ENCODE measurements at places on chromosomes 16 and 17.

- DNase-seq: no peak
Observed at GRCh38 chr17:73595479-73595878, 48.8 kb downstream of the SDK2 start.

GRCh38 chr16:50224286-50224685 is 42.1 kb upstream of the ADCY7 start:
- no peak for DNase-seq

- DNase-seq: no peak
Observed at GRCh38 chr17:57636985-57637665, 108.0 kb downstream of the CCDC182 start.

DNA sequence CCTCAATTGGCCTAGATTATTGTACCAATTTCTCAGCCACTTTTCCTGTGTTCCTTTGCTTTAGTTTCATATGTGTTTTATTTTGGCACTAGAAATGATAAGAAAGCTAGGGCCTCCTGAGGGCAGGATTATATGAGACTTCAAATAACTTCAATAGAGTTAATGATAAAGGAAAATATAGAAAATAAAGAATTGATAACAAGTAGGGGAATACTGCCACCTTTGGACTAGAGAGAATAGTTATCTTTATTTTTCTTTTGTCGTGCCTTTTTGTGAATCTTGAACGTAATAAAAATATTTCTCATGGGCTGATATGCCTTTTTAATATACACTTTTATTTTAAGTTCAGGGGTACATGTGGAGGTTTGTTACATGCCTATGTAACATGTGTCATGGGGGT is 29.3 kb upstream of the RBL2 start:
- no peak for DNase-seq

- DNase-seq: no peak
Observed at GRCh38 chr16:75250809-75251279, 580 bp downstream of the BCAR1 start.

- DNase-seq: no peak
Observed at GRCh38 chr16:15636392-15636873, 6.5 kb downstream of the MARF1 start.

GRCh38 chr16:11390573-11391495 is 45.6 kb downstream of the RMI2 start:
- no peak for DNase-seq

- no peak for DNase-seq
Observed at GRCh38 chr17:34549966-34550365, 29.4 kb upstream of the TMEM132E start.

GRCh38 chr17:75400326-75400939 is 5.0 kb downstream of the GRB2 start:
- no peak for DNase-seq

- DNase-seq: no peak
Observed at GRCh38 chr17:5883775-5884665, 186.2 kb upstream of the WSCD1 start.

GRCh38 chr16:54744998-54745397 is 185.7 kb upstream of the IRX5 start:
- no peak for DNase-seq

GRCh38 chr16:56041556-56042140 is 149.6 kb upstream of the GNAO1 start:
- no peak for DNase-seq

DNA sequence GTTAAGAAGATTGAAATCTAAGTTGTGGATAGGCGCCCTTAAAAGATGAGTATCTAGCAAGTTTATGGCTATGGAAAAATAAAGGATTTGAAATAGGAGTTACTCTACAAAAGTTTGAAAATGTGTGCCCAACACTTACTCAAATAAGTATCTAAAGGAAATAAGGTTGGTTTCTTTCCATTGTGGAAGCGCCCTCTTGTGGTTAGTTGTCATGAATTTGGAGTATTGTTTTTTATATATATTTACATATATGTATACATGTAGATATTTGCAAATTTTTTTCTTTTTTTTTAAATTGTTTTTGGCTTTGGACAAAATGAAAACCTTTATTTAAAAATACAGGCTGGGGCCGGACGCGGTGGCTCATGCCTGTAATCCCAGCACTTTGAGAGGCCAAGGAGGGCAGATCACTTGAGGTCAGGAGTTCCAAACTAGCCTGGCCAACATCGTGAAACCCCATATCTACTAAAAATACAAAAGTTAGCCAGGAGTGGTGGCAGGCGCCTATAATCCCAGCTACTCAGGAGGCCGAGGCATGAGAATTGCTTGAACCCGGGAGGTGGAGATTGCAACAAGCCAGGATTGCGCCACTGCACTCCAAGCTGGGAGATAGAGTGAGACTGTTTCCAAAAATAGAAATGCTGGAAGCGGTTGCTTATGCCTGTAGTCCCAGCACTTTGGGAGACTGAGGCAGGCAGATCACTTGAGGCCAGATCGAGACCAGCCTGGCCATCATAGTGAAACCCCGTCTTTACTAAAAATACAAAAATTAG is 24.0 kb upstream of the VPS4A start:
- DNase-seq: peak; percentile 64

DNA sequence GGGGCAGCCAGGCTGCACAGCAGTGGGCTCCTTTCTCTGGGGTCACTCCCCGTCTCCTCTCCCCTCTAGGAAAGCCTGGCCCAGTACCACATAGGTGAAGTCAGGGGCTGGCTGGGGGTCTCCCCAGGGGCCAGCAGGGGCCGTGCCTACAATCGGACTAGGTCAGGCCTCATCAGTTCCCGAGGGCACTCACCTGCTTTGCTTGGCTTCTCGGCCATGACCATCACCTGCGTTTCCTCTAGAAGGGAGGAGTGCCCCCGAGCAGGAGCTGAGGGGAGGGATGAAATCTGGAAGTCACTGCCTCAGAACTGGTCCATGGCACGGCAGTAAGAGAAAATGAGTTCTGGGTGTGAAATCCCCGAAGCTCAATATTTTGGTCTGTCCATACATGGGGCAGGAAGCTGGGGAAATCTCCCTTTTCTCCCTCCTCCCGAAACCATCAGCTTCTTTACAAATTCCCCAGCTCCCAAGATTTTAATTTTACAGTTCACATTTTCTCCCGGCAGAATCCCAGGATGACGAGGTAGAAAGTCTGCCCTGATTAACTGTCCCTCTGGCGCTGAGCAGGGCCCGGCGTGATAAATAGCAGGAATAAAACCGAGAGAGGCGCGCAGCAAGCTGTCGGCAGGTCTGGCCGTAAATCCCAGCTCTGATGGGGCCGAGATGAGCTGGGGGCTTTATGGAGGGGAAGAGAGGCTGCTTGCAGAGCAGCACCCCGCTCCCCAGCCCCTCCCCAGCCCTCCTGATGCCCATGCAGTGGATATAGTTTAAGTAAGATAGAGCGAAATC is 172.1 kb downstream of the RBFOX3 start:
- DNase-seq: no peak

DNA sequence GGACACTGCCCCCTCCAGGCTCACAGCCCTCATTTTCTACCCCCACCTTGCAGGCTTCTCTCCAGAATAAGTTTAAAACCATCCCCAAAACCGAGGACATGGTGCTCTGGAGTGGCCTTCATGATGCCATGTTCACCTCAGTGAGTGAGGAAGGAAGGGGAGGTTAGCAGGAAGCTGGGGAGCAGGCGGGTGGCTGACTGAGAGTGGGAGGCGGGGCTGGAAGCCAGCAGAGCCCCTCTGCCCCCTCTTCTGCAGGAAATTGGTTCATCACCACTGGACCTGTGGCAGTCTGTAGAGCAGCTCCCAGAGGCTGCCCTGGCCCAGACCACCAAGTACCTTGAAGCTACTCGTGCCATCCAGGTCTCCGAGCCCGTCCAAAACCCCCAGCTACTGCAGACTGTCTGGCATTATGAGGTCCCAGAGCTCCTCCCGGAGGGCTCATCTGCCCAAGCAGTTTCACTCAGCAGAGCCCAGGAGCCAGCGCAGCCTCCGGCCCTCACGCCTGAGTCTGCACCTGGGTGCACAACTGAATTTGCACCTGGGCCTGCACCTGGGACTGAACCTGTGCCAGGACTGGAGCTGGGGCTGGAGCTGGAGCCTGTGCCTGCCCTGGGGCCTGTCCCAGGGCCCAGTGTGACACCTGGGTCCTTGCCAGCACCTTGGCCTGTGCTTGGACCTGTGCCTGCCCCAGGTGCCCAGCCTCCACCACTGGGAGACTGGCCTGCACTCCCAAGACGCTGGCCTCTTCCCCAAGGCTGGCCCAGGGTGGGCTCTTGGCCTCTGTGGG is 19.0 kb downstream of the C16orf96 start:
- DNase-seq: no peak

DNA sequence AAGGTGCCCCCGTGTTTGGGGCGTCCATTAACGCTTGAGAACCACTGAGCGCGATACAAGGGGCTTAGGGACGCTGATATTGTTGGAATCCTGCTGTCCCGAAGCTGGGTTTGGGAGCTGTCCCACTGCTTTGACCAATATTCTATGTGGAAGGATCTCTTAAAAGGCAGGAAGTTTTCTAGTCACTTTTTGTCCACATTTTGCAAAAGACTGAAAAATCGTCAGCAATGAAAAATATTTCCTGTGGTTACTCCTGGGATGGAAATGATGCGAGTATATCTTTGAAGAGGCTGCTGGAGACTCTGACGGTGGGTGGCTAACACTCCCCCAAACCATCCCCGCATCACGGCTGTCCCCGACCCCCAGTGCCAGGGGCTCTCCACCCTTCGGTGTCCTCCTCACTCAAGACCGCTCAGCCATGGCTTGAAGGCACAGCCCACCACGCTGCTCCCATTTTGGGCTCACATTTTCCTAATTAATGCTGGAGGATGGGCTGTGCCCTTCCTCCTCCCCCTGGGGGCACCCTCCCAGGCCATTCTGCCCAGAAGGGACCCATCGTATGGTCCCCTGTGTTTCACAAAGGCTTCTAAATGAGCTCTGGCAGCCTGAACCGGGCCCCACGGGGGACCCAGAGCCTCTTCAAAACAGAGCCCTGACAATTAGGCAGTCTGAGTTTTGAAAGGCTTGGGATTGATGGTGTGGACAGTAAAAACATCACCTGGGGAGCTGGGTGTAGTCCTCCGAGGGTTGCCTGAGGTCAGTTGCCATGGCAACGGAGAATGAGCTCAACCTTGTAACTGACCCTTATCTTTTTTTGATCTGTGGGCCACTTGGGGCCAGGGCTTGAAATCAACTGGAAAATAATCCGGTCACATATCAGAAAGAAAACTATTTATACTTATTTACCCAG is 158.6 kb downstream of the C16orf78 start:
- DNase-seq: no peak

- no peak for DNase-seq
Observed at GRCh38 chr17:12369065-12369464, 296.6 kb upstream of the MYOCD start.

DNA sequence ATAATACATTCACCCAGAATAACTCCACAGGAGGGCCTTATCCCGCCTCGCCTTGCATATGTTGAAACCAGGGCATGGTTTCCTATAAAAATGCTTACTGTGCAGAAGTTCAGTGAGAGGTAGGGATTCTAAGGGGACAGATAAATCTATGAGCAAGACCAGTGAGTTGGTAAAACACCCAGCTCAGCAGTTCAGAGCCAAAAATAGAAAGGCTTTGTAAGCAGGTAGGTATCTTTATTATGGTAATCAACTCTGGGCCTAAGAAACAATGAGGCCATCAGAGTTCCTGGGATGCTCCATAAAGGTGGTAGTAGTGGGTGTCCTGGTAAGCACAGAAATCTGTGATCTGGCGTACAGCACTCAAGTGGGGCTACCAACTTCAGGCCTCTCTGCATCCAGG is 549.4 kb upstream of the CDH5 start:
- no peak for DNase-seq

- DNase-seq: no peak
Observed at GRCh38 chr17:31693433-31694220, 165.4 kb downstream of the COPRS start.

GRCh38 chr16:64150193-64150592 is 971.7 kb downstream of the CDH11 start:
- DNase-seq: no peak

GRCh38 chr17:50304781-50305404 is 30.6 kb downstream of the TMEM92 start:
- DNase-seq: no peak

- DNase-seq: peak; percentile 26
Observed at GRCh38 chr17:18258356-18259038, at the start of gene FLII. Gene FLII (minus strand): TSS chr17:18258738. CDS start chr17:18258690, 48 bp downstream.

DNA sequence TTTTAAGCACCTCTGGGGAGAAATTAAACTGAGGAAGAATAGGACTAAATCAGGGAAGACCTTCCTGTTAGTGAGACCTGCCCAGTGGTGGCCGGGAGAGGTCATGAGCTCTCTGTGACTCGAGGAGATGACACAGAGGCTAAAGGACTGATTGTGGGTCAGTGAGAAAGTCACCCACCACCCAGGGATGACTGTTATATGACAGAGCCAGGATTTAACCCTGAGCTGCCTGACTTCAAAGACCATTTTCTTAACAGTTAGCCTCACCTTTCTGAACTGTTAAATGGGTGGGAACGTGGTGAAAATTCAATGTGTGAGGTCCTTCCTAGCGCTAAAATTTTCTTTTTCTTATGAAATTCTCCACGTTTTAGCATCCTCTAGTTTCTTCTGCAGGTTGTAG is 72.5 kb downstream of the WSB1 start:
- DNase-seq: peak; percentile 48

GRCh38 chr16:53080345-53081031 is 25.7 kb downstream of the CHD9 start:
- peak; percentile 68 for DNase-seq

- DNase-seq: no peak
Observed at GRCh38 chr16:85873153-85873552, 25.8 kb upstream of the IRF8 start.

DNA sequence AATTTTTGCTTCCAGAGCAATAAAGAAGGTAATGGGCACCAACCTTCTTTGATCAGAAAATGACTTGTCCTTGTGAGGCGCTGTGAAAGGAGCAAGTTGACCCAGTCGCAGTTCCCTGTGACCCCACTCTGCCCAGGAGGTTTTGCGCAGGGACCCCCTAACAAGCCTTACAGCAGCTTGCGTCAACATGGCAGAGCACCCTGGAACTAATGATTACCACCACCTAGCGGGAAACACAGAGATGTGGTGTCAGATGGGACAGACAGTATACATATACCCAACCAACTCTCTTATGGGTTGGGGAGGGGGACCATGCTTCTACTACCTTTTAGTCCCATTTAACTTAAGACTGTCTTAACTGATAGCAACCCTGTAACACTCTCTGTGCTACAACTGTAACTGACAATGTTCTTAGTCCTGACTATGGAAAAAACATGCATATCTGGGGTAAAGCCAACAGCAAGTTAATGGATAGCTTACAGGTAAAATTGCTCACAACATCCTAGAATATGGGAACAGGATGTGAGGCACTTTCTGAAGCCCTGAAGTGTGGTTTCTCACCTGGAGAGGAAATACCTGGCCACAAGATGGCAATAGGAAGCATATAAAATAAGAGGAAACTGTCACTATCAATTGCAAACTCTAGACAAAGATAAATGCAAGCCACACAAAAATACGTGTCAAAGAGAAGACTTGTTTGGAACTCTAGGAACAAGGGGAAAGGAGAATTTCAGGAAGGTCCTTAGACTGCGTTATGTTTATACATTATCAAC is 3.0 kb downstream of the KARS1 start:
- no peak for DNase-seq

GRCh38 chr17:57678393-57678792 is 66.7 kb downstream of the CCDC182 start:
- DNase-seq: no peak

GRCh38 chr17:41659427-41660212 is 29.1 kb upstream of the EIF1 start:
- DNase-seq: no peak

Measured in kidney capillary endothelial cell (primary cell).